ENCODE measurements at places on chromosomes 7 and 10.

DNA sequence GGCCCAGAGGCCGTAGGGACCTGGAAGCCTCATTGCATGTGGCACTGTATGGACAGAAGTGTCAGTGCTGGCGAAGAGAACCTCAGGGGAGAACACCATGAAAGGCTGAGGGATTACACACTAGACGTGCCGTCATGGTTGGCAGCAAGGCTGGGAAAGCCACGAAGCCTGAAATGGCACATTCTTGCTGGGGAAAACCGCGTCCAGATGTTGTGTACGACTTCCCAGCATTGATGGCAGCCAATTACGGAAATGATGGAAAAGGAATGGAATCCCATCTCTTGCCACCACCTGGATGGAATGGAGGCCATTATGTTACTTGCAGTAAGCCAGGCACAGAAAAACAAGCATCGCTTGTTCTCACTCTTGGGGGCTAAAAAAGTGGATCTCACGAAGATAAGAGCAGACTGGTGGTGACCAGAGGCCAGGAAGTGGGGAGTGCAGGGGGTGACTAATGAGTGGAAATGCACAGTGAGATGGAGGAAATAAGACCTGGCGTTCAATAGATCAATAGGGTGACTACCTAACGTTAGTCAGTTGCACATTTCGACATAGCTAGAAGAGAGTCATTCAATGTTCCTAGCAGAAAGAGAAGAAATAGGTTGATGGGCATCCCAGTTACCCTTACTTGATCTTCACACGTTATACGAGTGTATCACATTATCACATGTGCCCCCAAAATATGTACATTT is 14.6 kb upstream of the PWWP2B start:
- no peak for DNase-seq

GRCh38 chr10:4109469-4109868 is 324.5 kb upstream of the KLF6 start:
- DNase-seq = no peak

DNA sequence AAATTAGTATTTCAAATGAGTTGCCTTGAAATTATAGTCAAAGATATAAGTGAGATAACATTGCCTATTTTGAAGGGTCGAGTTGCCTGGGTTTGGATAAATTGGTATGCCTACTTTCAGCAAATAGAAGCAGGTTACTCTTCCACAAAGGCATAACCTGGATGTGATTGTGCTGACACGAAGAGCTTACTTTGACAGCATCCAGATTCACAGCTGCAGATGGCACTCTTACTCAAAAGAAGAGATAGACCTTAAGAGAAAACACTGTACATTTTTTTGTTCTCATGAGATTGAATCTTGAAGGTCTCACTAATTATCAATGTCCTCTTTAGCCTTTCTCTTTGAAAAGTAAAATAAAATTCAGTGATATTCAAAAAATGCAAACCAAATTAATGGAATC is 1338.7 kb downstream of the REEP3 start:
- no peak for DNase-seq

GRCh38 chr10:100812978-100813377 is 67.6 kb downstream of the PAX2 start:
- peak; percentile 53 for DNase-seq

DNA sequence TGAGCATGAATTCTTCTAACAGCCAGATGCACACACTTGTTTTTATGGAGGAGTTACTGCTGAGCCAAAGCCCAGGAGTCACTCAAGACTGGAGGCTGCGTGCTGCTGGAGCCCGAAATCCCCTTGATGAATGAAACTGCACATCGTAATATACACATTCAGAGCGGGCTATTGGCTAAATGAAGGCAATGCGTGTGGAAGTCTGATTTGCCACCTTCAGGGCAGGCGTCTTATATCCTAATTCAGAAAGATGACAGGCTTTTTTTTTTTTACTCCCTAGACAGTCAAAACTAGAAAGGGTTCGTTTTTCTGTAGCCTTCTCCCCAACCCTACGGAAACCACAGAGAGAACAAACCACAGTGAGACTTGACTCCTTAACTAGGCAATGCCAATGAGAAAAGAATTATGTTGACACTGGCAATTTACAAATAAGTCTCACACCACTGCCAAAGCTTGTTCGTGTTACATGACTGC is 227.2 kb upstream of the KLF14 start:
- no peak for DNase-seq

DNA sequence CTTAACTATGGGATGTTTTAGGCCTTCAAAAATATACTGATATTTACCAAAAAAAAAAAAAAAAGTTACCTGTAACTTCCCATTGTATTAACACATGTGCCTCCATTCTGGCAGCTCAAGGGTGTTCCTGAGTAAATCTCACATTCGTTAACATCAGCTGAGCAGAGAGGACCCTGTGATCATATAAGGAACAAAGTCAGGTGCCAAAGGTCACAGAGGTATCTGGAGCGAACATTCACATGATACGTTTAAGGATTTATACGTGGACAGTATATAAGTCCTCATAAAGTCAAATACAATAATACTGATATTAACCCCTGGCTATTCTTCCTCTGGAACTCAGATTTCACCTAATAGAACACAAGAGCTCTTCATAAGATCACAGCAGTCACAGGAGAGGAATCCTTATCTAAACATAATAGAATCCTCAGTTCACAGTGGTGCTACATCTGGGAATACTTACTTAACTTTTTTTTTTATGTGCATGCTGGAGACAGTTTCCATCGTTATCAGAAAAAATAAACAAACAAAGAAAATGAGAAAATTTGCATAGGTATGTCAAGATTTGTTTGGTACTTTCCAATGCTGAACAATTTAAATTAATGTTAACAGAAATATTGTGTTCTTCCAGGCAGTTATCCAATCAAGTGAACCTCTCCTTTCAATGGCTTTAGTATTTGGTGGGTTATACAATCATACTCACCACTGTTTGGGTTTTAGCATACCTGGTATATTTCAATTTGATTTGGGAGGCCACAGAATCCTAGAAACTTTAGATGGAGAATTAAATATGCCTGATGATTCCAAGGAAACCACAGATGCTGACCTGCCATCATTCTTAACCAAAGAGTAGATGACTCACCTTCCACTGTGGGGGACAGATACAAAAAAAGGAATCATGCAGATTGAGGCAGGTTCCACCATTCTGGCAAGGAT is 6.6 kb downstream of the CUBN start:
- DNase-seq = no peak

GRCh38 chr7:140456551-140457051 is 22.7 kb downstream of the MKRN1 start:
- DNase-seq = no peak

- no peak for DNase-seq
Measured at GRCh38 chr10:110156046-110156445, 51.4 kb upstream of the MXI1 start.

DNA sequence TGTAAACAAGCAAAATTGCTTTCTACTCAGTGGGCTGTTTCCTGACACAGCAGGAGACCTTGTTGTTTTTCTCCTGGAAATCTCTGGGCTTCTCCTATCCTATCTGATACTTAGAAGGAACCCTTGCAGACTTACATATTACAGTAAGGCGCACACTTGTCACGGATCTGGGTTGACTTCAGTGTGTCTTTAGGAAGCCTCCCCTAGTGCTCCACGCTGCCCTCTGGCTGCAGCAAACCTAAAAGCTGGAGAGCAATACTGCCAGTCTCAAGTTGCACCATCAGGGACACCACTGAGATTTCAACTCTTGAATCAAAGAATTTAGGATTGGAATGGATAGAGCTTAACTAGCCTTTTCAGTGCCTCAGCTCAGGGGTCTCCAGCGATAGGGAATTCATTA is 495.3 kb downstream of the LRMDA start:
- DNase-seq = no peak

GRCh38 chr10:119469846-119470245 is 72.7 kb downstream of the RGS10 start:
- no peak for DNase-seq

DNA sequence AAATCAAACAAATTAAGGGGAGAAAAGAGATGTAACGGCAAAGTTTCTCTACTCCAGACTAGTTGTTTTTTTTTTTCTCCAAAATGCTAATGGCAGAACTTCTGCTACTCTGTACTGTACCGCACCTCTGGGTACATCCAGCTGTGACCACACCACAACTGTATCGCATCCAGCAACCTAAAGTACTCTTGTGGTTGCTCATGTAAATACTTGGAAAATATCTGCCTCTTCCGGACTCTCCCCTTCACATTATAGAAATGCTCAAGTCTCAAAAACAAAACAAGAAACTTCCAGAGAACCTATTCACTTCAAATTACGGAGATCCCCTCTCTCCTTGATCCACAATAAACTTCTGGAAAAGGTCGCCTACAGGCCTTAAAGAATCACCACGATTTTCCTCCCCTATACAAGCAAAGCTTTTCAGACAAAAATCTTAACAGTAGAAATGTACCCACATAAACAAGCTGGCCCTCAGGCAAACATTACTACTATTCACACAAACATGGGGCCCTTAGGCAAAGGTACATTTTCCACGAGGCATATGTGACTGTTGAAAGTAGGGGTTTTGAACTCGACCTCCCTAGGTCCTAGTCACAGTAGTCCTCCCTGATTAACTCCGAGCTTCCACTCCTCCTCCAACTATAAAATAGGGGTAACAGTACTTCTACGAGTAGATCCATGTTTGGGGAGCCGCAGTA is 222.9 kb upstream of the MKLN1 start:
- DNase-seq = no peak

DNA sequence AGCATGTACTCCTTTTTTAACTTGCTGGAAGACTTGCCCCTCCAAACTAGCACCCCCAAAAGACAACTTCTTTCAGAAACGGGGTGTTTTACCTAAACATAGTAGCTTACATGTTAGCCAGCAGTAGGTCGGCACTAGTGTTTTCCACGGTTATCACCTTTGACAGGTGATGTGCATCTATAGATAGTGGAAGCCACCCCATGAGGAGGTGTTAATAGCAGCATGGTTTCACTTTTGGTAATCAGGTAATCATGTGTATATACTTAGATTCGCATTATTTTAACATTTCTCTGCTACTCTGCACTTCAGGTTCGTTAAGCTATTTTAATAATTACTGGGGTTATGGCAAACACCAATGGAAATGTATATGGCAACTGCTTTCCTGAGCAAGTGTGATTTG is 17.6 kb downstream of the SRI start:
- DNase-seq = no peak

GRCh38 chr7:28723336-28723735 is 234.8 kb downstream of the TRIL start:
- DNase-seq = no peak

- DNase-seq = no peak
Measured at GRCh38 chr7:25758559-25758958, 393.4 kb upstream of the NFE2L3 start.

- DNase-seq = no peak
Measured at GRCh38 chr10:73131301-73131700, 21.0 kb downstream of the NUDT13 start.

DNA sequence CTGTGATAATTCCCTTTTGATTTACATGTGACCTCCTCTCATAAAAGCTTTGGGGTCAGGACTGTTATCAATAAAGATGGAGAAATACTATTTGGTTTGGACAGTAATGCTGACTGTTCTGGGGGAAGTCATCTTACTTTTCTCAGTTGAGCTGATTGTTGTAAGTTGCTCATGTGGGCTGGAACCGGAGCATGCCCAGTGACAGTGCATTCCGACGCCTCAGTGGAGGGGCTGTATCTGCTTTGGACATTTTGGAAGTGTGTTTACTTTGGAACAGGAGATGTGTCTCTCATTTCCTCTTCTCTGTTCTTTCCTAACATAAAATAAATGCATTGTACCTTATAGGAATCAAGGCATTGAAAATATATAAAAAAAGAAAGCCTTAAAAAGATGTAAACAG is 30.1 kb downstream of the RBM33 start:
- DNase-seq = no peak

GRCh38 chr10:26939962-26940354 is 79.2 kb upstream of the ABI1 start:
- no peak for DNase-seq

GRCh38 chr10:133086247-133086646 is 1.5 kb upstream of the ADGRA1 start:
- DNase-seq = no peak

GRCh38 chr10:121418126-121418777 is 180.0 kb downstream of the FGFR2 start:
- peak; percentile 18 for DNase-seq

DNA sequence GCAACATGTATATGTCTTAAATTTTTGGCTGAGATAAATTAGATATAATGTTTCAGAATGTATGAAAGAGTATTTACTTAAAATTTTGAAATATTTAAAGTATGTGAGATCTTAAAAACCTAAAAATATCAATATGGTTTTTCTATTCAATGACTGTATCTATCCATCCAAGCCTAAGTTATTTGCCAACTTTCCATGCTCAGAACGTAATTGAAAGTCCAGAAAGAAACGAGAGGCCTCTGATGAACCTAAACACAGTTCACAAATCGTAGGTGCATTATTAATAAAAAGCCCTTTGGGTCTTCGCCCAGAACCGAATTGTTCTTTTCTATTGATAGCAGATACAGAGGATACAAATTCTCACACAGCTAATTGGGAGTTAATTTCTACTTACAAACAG is 6.5 kb downstream of the SVIL start:
- DNase-seq = no peak

GRCh38 chr7:116034411-116034810 is 3.8 kb upstream of the TFEC start:
- no peak for DNase-seq

DNA sequence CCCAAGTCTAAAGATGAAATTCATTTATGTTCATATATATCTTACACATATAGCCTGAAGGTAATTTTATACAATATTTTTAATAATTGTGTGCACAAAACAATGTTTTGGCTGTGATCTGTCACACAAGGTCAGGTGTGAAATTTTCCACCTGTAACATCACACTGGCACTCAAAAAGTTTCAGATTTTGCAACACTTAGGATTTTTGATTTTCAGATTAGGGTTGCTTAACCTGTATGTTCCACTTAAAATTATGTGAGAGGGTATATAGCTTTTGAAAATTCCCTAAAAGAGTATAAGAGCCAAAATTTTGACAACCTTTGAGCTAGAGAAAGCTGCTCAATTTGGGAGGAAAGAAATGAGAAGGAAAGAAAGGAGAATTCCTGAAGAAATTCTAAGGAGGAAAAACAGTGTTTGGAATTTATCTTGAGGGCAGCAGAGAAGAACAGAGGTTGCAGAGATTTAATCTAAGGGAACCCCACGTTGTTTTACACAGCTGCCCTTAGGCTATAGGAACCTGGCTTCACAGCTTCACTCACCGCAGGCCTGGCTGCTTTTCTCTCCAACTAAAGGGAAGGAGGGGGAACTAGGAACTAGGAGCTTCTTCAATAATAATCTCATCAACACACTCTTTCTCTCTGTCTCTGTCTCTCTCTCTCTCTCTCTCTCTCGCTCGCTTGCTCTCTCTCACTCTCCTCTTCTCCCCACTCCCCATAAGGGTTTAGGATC is 8.5 kb downstream of the VOPP1 start:
- DNase-seq = no peak

DNA sequence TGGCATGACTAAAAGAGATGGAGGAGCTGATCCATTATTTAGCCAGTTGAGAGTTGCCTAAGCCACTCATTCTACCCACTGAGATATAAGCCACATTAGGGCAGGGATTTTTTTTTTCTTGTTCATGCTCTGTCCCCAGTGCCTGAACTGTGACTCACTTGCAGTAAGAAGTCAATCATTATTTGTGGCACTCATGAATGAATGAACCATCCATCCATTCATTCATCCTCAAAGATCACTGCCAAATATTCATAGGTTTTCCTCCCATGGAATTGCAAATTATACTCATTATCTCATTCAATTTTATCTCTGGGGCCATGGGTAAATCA is 22.8 kb upstream of the ARID5B start:
- no peak for DNase-seq

Measured in lower leg skin (tissue), 4 donors.